ENCODE measurements at places on chromosomes 4 and X.
A peak's percentile ranks its signal among the peaks of the same experiment; 100 is the strongest.

DNA sequence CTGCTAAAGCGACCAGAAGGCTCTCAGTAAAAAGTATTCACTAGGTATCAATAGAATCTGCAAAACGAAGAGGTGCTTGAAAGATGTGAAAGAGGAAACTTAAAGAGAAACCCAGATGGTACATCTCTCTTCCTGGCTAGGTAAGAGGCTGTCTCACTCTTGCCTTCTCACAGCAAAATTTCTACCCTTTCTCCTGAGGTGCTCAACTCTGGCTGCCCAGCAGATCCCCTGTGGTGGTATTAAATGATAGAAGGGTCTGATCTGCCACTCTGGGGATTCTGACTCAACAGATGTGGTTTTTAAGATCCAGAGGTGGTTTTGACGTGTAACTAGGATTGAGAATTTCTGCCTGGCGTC, 14.9 kb upstream of the TSPAN5 start:
- no peak for DNase-seq

- no peak for DNase-seq
Observed at GRCh38 chrX:38279188-38279587, 48.1 kb downstream of the RPGR start.

DNA sequence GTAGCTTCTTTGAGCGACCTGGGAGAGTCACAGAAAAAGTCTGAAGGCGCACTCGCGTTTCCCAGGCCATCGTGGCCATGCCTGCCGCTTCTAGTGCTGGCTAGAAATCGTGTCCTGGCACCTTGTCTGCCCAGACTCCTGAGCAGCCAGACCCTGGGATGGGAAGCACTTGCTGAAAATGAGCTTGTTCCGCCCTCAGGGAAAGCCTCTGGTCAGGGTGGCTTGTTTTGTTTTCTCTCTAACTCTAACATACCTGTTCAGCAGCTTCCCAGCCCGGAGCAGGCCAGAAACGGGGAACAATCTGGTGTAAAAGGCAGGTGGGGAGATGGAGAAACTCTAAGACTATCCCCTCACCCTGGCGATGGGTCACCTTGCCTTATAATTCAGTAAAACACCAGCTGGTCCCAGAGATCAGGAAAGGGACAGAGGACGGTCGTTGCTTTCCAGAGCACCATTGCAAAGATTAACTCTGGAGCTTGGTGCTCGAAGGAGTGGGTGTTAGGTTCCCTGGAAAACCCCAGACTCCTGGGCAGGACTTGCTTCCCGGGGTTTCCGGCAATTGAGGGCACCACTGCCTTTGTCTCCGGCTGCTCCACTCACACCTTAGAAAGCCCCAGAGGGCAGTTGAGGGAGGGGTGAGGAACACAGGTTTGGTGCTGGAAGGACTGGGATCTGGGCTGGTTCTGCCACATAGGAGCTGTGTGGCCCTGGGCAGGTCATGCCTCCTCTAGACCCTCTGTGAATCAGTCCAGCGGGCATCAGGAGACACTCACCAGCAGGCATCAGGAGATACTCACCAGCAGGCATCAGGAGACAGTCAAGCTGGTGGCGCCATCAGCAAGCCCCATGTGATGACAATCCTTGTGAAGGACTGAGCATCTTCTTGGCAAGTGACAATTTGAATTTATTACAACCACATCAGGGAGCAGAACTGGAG, 4.5 kb upstream of the SH3TC1 start:
- DNase-seq, result no peak

- no peak for DNase-seq
Observed at GRCh38 chr4:76703123-76703490, 194.8 kb downstream of the SOWAHB start.

GRCh38 chr4:156191044-156191781, 237.5 kb upstream of the CTSO start:
- no peak for DNase-seq

DNA sequence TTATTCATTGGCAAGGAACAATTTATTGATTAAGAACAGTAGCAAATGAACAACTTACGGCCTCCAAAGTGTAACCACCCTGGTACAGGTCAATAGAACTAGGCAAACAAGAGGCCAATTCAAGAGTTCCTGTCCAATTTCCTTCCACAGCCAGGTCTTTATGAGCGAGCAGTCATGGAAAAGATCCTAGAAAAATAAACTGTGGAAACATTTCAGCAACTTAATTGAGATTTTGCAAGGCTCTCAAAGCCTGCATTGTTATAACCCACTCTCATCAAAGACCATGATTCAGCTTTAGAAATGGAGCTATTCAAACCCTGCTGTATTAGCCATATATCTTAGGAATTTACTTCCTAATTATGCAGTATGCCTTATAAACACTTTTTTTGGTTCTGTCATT, 43.6 kb downstream of the UNC5C start:
- DNase-seq, result no peak

DNA sequence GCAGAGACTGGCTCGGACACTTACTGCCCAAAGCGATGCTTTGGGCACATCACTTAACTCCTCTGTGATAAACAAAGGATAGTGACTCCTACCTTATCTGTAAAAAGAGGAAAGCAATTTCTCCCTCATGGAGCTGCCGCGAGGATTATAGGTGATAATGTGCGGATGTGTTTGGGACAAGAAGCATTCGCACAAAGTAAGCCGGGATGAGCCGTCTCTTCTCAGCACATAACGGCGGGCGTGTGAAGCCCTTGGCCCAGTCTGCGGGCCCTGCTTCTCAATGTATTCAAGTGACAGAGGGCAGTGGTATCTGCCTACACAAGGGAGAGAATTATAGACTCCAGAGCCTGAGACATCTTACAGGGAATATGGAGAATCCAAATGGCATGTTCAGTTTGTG, 550.3 kb upstream of the CPEB2 start:
- no peak for DNase-seq

- DNase-seq, result no peak
Observed at GRCh38 chr4:76188149-76188548, 25.5 kb downstream of the SCARB2 start.

DNA sequence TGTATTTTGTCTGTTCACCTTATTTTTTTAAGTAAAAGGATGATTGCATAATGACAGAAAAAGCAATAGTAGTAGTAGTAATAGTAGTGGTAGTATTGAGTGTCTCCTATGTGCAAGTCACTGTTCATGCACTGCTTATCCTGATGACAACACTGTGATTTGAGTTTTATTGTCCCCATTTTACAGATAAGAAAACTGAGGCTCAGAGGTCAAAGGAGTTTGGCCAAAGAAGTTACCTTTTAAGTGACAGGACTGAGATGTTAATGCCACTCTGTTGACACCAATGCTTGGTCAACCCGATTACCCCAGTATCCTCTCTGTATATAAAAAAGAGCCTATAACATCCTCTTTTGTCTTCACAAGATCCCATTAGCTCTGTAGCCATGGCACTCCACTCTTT, 100.5 kb upstream of the FRMPD3 start:
- no peak for DNase-seq

DNA sequence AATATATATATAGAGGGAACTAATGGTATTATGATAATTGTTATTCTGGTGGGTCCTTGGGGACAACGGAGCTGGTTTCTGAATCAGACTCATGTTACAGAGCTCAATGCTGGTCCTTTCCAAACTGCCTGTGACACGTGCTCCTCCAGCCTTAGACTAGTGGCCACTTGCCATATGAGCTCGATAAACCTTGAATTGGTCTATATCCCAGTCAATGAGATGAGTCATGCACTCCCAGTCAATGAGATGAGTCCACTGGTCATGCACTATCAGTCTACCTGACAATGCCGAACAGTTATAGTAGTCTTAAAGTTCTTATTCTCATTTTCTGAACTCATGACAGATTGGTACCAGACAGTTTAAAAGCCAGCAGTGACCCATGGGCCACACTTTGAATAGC, 325.2 kb downstream of the LDB2 start:
- no peak for DNase-seq

- DNase-seq, result no peak
Observed at GRCh38 chr4:24372881-24373280, 211.5 kb downstream of the DHX15 start.

- DNase-seq, result peak; percentile 41
Observed at GRCh38 chr4:40149960-40150385, 46.9 kb upstream of the RHOH start.

GRCh38 chrX:31223817-31224216, 152.0 kb upstream of the FTHL17 start:
- no peak for DNase-seq

DNA sequence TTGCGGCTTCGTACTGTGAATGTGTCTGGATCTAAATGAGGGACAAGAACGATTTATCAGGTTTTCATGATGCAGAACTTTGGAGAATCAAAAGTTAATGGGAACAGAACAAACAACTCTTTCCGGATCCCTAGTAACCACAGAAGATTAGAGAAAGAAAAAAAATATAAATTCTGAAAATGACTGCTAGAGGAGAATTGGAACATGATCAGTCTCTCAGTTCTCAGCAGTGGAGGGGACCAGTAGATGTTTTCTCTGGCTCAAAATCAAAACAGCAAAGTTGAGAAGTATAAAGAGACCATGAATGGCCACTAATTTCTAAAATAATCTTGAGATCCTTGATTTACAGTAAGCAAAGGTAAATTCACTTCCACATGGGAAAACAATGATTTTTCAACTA, 38.1 kb upstream of the GK2 start:
- DNase-seq, result no peak

DNA sequence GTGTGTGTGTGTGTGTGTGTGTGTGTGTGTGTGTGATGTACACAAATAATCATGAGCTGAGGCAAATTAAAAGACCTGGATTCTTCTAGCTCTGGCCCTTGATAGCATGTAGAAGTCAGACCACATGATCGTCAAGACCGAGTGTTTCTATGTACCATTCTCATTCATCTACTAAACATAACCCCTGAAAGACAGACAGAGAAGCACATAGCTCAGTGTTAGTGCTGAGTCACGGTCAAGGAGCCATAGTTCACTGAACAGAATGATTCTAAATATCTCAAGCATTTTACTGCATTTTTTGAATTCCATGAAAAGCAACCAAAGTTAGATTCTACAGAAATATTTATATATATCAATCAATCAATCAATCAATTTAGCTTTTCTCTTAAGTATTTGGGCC, 412.3 kb upstream of the CXorf51A start:
- DNase-seq, result no peak

GRCh38 chr4:152394791-152395190, 141.1 kb downstream of the FBXW7 start:
- DNase-seq, result no peak

DNA sequence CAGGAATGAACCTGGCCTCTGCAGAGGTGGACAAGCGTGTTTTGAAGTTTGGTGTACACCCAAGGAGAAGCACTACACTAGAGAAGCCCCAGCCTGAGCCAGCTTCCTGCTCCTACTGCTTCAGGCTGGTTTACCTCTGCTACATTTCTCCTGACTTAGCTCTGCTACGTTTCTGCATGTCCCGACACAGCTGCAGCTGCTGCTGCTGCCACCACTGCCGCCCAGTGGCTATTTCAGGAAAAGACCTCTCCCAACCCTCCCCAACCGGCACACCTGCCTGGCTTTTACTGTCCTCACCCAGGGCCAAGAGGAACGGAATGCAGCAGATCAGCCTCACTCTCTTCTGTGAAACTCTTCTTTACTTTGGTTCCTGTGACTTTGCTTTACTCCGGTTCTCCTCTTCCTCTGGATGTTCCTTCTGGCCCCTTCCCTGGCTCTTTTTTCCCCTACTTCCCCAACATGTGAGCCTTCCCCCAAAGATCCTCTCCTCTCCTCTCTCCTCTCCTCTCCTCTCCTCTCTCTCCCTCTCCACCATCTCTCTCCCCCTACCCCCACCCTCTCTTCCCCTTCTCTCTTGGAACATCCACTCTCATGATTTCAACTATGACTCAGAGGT, 3.1 kb upstream of the P2RY4 start:
- DNase-seq, result peak; percentile 4

DNA sequence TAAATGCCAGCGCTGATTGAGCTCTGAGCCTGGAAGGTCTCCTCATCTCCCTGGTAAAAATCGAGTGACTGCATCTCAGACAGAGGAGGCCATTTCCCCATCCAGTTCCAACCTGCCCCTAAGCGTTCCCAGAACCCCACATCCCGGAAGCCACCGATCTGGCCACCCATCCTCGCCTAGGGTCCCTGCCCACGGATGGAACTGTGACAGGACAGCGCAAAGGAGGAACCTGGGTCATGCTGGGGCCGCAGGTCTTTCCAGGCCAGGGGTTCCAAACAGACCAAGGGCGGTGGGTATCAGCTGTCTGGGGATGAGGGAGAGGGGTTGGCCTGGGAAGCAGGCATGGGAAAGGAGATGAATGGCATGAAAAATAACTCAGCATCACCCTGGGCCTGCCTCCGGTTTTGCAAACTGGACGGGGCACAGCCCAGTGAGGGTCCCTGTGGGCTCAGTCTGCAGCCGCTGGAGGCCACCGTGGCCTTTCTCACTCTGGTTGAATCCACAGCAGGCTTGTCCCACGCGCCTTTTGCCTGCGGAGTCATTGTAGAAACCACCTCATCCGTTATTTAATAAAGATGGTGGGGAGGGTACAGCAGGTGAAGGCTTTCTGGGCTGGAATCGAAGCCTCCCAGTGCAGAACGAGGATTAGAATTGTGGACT, 49.1 kb downstream of the ABLIM2 start:
- DNase-seq, result no peak

GRCh38 chr4:7582313-7583097, 147.8 kb upstream of the PSAPL1 start:
- no peak for DNase-seq

GRCh38 chrX:110847334-110847733, 51.7 kb upstream of the CHRDL1 start:
- DNase-seq, result no peak

- no peak for DNase-seq
Observed at GRCh38 chr4:115865736-115866135, 752.3 kb upstream of the NDST4 start.

DNA sequence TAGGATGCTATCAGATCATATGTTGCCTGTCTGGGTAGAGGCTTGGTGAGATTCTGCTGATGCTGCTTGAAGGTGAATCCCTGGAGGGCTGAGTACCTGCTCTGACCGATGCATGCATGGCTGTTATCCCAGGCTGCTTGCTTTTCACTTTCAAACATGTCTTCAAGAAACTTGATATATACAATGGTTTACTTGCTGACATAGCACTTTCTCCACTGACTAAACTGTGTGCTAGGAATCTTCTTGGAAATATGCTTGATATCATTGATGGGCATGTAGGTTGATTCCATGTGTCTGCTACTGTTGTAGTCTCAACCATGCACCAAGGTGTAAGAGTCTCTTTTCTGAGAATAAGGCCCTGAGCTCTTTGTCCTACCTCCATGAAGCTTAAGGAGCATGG, 79.6 kb upstream of the WDR1 start:
- no peak for DNase-seq

All from activated T-helper 9 cell treated with anti-CD3 and anti-CD28 coated beads, Interleukin-2, amount 50 U/mL, for 16 hours (primary cell).